Stomach (tissue), 19 donors: ENCODE measurements at places on chromosomes 16 and 17. TPM values are rescaled to one million over a fixed set of nuclear protein-coding genes. Genes with fewer than 3 reads are reported as not detected.

- no peak for DNase-seq
These were observed 3.1 kb downstream of the GHDC start for GRCh38 chr17:42191275-42191608.

DNA sequence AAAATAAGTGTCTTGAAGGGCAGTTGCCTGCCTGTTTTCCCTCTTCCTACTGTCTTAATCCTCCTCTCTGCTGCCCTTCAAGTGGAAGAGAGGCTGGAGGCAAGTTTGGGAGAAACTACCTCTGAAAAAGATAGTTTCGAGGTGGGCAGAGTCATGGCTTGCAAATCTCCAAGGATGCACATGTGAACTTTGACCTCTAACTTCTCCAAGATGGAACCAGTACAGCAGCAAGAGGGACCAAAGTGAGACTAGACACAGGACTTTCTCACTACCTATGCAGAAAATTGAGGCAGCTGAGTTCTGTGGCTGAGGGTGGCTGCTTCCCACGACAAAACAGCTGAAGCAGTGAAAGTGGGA lies 887 bp upstream of the KCNH4 start:
- no peak for DNase-seq

The GAST gene
- total RNA-seq: not detected

The EMP2 gene
- total RNA-seq: 34.2 TPM

- DNase-seq: no peak
These were observed 99.3 kb upstream of the FAM20A start for GRCh38 chr17:68700421-68700820.

- no peak for DNase-seq
These were observed 19.0 kb downstream of the PRKAR1A start for GRCh38 chr17:68531252-68531651.

The ZDHHC7 gene
- 54.3 TPM for total RNA-seq

- DNase-seq: no peak
These were observed 4.5 kb upstream of the NOD2 start for GRCh38 chr16:50688867-50689266.
